ENCODE measurements at places on chromosomes 5 and 9.

- no peak for DNase-seq
Observed at GRCh38 chr5:178416919-178417318, 173.3 kb downstream of the COL23A1 start.

- no peak for DNase-seq
Observed at GRCh38 chr5:72957337-72957736, 1.5 kb downstream of the FCHO2 start.

DNA sequence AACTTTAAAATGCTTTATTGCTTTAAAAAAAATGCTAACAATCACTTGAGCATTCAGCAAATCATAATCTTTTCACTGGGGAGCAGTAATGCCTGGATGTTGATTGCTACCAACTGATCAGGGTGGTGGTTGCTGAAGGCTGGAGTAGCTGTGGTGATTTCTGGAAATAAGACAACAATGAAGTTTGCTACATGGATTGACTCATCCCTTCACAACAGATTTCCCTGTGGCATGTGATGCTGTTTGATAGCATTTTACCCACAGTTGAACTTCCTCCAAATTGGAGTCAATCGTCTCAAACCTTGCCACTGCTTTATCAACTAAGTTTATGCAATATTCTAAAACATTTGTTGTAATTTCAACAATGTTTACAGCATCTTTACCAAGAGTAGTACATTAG, 83.3 kb downstream of the MLLT3 start:
- DNase-seq = no peak

DNA sequence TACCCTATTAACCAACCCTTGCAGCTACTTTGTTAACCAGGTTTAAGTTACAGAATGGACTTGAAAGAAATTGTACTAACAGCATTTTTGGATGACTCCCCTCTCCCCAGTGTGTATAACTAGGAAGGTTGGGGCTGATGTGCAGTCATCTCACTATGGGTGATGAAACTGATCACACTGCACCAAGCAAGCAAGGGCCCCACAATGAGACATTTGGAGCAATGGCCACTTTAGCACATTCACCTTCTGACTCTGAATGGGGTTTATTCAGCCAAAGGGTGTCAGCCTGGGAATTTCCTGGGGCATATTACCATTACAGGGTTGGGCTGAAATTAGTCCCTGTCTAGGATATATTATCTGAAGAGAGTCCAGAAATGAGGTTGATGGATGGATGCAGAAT, 18.7 kb upstream of the CYFIP2 start:
- no peak for DNase-seq

DNA sequence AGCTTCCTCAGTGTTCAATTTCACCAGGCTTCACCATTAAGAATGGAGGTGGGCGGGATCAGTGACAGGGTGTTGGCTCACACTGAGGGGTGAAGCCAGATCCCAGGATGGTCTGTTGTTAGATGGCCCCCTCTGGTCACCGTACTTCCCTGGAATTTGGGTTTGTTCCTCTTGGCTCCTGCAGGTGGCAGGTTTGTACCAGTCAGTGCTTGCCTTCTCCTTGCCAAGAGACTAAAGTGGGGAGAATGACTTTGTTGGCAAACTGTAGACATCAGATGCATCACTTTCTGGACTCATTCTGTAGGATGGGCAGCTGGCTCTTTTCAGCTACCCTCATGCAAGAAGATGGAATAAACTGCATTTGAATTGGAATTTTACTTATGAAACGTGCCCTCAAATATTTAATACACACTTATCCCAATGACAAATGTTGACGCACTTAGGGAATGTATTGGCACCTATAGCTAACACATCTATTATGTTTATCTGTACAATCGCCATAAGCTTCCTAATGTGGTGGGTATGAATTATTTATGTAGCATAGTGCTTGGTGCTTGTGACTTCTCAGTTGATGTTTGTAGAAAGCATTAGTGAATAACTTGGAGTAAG, 31.4 kb upstream of the ANKRD55 start:
- DNase-seq = peak; percentile 34

GRCh38 chr5:123997462-123998215, 485.7 kb downstream of the CSNK1G3 start:
- no peak for DNase-seq

DNA sequence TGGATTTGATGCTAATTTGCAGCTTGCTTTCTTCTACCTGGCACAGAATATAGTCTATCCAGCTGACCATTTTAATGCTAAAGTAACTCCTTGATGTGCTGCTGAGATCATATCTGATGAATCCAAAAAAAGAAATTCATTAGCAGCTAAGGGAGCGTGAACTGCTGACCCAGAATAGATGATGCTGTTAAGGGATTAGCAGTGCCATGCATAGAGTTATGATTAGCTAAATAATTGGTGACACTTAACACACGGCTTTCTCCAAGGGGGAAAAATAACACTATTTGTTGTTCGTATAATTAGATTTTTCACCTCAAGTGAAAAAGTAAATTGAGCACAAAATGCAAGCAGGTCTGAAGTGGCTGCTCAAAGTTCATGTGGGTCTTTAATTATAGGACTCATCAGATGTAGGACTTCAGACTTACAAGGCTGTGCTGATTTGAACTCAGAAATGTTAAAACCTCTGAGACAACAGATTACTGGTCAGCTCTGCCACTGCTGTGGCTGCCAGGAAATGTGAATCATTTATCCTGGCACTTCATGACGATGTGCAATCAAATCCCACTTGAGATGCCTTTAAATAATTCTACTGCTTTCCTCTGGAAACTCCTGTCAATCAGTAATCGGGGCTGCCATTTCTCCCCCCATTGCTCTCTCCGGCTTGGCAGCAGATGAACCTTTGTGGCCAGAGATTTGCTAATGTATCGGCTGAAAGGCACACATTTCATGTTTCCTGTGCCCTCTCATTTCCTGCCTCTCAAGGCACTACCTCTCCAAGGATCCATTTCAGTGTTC, 291.6 kb upstream of the C9orf72 start:
- no peak for DNase-seq

GRCh38 chr5:91378752-91379211, 4.3 kb downstream of the ARRDC3 start:
- DNase-seq = no peak
